Activated CD8-positive, alpha-beta memory T cell treated with anti-CD3 and anti-CD28 coated beads, Interleukin-2, amount 50 U/mL, for 4 hours (primary cell): ENCODE measurements at places on chromosomes 13 and 19.

- DNase-seq: no peak
Measured at GRCh38 chr19:53595510-53595867, 36.3 kb upstream of the DPRX start.

DNA sequence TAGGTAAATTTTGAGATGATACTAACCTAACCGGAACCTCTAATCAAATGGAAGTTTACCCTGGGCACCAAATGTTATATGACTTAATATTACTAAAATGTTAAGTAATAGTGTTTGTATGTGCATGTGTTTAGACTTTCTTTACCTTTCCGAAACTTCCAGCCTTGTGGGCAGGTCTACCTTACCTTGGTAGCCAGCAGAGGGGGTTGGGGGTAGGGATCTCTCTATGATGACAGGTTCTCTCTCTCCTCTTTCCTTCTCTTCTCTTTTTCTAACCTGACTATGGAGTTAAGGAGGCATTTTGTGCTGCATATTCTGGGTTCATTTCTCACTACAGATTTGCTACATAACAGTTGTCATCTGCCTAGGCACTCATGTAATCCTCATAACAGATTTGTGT, 6.8 kb upstream of the FRY start:
- no peak for DNase-seq

DNA sequence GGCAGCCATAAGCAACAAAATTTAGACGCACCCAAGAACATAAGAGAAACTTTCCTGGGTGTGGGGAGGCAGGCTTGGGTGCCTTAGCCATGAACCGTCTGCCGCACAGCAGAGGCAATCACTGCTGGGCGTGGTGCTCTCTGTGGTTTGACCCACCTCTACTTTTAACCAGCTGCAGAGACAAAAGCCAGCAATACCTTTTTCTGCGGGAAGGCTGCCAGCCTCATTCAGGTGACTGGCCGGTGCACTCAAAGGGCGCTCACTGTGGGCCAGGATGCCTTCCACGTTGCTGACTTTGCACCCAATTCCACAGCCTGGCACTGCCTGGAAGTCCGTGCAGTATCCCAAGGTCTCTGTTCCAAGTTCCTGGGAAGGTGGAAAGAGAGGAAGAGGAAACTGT, 69.1 kb downstream of the ATP7B start:
- DNase-seq: no peak

GRCh38 chr19:51016798-51017683, 2.5 kb downstream of the KLK10 start:
- DNase-seq: peak; percentile 52

- no peak for DNase-seq
Measured at GRCh38 chr13:43572656-43573360, 214.0 kb downstream of the ENOX1 start.

- no peak for DNase-seq
Measured at GRCh38 chr13:100584896-100585295, 3.7 kb downstream of the GGACT start.

DNA sequence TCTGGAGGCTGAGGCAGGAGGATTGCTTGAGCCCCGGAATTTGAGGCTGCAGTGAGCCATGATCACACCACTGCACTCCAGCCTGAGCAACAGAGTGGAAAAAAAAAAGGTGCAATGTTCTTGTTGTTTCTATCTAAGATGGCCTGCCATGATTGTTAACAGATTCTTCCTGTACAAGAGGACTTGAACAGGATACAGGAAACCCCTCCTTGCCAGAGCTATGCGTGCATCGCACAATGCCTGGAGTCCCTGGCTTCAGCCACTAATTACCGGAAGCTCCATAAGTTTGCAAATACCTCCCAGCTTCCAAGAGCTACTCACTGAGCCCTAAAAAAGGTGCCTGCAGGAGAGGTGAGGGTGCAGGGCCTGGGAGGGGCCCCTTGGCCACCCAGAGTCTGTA, 13.1 kb upstream of the HIF3A start:
- DNase-seq: no peak

GRCh38 chr13:23960566-23961156, 63.4 kb upstream of the C1QTNF9B start:
- no peak for DNase-seq

GRCh38 chr19:10259162-10259905, 7.3 kb downstream of the MRPL4 start:
- peak; percentile 87 for DNase-seq

GRCh38 chr19:35000647-35001501, 751 bp downstream of the GRAMD1A start:
- peak; percentile 56 for DNase-seq

GRCh38 chr13:63840551-63841421, 2425.1 kb upstream of the PCDH20 start:
- DNase-seq: no peak

GRCh38 chr19:5309438-5310204, 31.0 kb downstream of the PTPRS start:
- DNase-seq: no peak

DNA sequence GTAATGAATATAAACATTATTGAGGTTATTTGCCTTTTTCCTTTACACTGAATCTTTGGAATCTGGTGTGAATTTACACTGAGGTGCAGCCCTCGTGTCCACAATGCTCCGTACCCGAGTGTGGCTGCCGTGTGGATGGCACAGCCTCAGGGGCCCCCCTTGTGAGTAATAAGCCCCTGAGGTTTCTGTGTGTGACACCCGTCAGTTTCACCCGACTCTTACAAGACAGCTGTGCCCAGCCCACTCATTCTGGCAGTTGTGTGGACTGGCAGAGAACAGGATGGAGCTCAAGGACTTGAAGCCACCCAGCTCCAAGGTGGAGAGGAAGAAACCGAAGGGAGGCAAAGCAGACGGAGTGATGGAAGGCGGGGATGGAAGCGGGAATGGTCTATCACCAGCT, 7.8 kb downstream of the PROZ start:
- DNase-seq: no peak

DNA sequence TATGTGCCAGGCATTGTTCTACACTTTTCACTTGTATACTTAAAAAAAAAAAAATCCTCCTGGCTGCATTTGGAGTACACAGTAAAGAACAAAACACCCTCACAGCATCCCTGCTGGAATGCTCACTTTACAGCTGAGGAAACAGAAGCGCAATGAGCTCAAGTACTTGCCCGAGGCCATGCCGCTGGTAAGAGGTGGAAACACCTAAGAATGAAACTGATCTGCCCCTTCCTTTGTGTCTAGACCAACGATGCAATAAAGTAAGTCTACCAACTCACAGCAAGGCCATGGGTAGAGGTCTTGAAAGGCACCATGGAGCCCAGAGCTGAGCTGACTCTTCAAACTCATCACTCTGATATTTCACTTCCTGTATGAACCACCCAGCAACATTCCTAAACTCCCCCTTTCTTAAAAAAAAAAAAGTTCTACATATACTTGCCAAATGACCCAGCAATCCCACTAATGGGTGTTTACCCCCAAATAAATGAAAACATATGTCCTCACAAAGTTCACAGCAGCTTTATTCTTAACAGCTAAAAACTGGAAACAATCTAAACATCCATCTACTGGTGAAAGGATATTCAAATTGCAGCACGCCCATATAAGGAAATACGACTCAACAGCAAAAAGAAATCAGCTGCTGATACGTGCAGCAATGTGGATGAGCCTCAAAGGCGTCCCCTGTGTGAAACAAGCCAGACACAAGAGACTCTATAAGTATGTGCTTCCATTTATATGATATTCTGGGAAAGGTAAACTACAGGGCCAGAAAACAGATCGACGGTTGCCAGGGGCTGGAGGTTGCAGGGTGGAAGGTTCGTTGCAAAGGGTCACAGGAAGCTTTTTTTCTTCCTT, 236.6 kb upstream of the MAB21L1 start:
- no peak for DNase-seq

- peak; percentile 93 for DNase-seq
Measured at GRCh38 chr19:40576585-40577451, at the start of gene SHKBP1. SHKBP1 (plus strand) TSS chr19:40576873; CDS start chr19:40576900, 27 bp downstream.
